ENCODE measurements at places on chromosomes 4 and X. TPM values are rescaled to one million over a fixed set of nuclear protein-coding genes. Genes with fewer than 3 reads are reported as not detected.

Gene UBE2D3
- total RNA-seq: 279 TPM

Gene SEC24B
- 34.6 TPM for total RNA-seq

Gene F8A3
- not detected for total RNA-seq

DNA sequence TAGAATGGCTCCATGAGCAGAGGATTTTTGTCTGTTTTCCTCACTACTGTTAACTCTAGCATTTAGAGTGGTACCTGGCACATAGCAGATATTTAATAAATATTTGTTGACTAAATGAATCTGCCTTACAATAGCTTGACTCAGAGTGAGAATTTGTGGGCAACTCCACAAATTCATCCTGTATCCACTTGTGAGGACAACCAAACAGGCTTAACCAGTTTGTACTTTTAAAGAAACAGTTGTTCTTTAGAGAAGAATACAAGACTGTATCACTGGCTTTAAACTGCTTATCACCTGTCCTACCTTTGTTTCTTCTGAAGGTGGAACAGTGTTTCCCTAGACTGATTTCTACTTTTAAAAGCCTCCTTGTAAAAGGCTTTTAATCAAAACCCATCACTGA lies 141.3 kb upstream of the SH3RF1 start:
- DNase-seq: no peak

DNA sequence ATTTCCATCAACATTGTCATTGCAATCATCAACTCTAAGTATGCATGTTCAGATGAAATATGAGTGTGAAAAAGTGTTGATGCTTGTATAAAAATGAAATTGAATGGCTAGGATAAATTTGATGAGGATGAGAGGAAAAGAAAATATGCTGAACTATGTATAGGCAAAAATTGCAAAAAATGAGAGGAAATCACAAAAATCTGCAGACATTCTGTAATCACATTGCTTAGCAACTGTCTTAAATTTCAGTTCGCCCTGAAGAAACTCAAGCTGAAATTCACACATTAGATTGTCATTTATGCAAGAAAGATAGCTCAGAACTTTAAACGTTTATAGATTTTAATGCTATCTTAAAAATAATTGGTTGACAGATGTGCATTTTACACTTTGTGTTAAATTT lies 1098.8 kb upstream of the IGFBP7 start:
- DNase-seq: no peak

DNA sequence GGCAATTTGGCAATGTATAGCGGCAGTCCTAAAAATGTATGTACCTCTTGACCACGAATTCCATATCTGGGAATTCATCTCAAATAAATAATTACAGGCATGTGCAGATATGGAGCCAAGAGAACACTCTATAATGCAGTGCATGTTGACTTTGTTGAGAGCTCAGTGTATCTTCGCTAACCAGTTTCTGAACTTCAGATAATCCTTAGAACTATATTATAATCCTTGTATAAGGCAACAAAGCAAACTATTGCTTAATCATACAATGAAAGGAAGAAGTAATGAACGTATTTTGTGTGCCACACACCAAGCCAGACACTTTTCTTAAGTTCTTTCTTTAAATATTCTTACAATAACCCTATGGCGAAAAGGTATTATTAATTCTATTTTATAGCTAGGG lies 168.5 kb downstream of the SMIM20 start:
- DNase-seq: no peak

- DNase-seq: no peak
Observed at GRCh38 chr4:22661443-22661842, 31.3 kb upstream of the GBA3 start.

DNA sequence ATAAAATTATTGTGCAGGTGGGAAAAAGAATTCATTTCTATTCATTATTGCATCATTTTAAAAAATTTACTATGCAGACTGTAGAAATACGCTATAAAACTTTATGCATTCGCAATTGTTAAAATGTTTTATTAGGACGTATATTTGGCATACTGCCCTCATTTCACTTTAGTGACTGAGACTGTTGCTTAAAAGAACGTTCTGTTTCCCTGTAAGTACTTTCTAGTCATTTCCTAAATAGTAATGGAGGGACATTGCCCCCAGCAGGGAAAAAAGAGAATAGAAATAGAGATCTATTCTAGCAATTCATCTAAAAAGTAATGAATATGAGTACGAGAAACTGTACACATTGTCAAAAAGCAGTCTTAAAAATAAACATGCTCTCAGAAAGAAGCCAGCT lies 1295.8 kb upstream of the TENM3 start:
- no peak for DNase-seq

Measured in upper lobe of right lung (tissue), 1 donor.